ENCODE measurements at places on chromosomes 16 and 17.

DNA sequence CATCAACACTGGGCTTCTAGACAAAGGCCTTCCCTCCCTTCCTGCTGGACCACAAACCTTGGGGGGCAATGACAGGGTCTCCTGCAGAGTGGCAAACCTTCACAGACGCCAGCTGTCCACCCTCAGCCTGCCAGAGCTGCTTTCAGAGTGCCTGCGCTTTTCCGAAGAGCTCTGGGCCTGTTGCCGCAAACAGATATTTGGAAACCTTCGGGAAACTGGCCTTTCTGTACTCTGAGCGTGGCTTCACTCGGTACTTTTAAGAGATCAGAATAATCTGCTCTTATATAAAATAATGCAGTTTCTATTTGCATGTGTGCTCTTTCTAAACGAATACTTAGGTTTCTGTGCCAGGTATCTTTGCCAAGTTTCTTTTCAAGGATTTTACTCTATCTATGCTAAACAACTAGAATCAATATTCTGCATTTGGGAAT lies 152.1 kb upstream of the CHMP6 start:
- no peak for DNase-seq

DNA sequence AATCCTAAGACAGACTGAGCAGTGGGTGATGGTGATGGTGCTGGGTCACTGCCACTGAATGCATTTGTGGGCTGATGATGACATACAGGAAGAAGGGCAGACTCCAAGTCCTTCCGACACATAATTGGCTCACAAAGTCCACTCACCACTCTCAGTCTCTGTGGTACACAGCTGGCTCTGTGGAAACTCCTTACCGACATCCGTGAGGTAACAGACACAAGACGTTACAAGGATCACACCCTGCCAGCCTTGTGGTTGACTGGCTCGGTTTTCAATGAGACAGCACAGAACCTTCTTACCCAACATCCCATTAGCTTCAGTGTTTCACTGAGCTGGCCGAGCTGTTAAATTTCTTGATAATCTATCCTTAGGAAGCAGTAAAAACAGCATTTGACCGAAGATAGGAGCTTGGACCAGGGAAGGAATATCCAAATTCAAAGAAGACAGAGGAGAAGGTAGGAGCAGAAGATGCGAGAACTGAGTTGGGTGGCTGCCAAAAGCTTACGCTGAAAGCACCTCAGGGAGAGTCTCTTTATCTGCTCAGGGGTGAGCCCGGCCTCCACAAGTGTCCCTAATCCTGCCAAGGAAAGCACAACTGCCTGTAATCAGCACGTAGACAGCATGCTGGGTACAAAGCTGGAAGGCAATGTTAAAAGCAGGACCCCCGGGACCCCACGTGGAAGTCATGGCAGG lies 5.5 kb upstream of the MXRA7 start:
- peak; percentile 83 for DNase-seq

GRCh38 chr17:333626-334396 lies 18.8 kb downstream of the RPH3AL start:
- no peak for DNase-seq

DNA sequence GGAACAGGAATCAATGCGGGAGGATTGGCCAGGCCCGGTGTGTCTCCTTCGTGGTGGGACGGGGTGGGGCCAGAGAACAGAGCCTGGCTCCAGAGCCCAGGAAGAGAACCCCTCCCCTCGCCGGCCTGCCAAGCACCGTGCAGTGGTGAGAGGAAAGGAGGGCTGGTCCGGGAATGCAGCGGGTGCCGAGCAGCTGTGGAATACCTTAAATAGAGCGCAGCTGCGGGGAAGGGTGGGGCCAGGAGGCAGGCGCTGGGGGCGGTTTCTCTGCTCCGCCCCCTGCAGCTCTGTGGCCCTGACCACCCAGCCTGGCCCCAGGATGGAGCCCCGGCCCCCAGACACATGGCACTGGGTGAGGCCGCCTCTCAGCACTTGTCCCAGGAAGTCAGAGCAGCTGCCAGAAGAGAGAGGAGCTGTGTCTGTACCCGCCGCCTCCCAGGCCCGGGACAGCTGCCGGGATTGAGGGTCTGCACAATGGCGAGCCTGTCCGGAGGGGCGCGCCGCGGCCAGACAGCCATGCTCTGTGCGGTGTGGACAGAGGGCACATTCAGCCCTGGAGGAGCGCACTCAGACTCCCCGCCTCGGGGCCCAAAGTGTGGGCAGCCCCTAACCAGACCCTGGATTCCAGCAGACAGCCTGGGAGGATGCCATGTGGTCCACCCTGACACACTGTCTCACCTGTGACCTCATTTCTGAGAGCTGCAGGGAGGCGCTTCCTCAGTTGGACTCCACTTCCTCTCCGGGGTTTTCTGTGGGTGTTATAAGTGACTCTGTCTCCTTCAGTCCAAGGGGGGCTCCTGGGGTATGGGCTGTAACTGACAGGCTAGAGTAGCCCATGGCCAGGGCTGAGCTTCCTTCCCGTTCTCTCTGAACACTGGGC lies 268.8 kb downstream of the SEC14L1 start:
- DNase-seq: no peak

DNA sequence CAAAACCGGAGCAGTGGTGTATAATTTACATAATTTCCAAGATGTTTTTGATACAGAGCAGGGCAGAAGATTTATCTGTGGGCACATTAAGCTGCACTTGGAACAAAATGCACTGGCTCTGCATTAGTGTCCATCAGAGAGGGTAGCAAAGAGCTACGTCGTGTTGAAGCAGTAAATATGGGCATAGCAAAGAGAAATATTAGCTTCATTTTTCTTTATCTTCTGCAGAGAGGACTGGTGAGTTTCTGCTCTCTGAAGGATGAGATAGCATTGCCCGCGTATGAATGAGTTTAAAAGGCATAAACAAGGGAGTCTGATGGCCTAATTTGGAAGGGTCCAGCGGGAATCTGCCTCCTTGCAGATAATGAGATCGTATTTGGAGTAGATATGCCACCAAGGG lies 227.8 kb upstream of the CDH11 start:
- no peak for DNase-seq
